ENCODE measurements at places on chromosomes 4 and X.
A peak's percentile ranks its signal among the peaks of the same experiment; 100 is the strongest.

DNA sequence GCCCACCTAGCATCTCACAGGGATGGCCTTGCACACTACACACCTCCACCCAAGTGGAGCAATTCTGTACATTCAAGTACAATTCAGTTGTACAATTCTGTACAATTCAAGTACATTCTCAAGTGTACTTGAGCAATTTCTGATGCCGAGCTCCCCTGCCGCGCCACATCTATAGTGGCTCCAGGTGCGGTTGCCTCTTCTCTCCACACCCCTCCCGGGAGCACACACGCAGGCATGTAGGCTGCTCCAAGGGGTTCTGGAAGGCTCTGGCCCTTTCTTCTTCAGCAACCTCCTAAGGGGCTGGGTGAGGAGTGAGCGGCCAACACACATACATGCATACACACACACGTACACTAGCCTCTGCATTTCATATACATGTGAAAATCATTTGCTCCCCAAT lies 18.9 kb upstream of the DUSP9 start:
- no peak for DNase-seq

- DNase-seq, result no peak
Observed at GRCh38 chr4:155795991-155796390, 37.2 kb downstream of the GUCY1B1 start.

- no peak for DNase-seq
Observed at GRCh38 chrX:18886005-18886343, 97.9 kb downstream of the PHKA2 start.

DNA sequence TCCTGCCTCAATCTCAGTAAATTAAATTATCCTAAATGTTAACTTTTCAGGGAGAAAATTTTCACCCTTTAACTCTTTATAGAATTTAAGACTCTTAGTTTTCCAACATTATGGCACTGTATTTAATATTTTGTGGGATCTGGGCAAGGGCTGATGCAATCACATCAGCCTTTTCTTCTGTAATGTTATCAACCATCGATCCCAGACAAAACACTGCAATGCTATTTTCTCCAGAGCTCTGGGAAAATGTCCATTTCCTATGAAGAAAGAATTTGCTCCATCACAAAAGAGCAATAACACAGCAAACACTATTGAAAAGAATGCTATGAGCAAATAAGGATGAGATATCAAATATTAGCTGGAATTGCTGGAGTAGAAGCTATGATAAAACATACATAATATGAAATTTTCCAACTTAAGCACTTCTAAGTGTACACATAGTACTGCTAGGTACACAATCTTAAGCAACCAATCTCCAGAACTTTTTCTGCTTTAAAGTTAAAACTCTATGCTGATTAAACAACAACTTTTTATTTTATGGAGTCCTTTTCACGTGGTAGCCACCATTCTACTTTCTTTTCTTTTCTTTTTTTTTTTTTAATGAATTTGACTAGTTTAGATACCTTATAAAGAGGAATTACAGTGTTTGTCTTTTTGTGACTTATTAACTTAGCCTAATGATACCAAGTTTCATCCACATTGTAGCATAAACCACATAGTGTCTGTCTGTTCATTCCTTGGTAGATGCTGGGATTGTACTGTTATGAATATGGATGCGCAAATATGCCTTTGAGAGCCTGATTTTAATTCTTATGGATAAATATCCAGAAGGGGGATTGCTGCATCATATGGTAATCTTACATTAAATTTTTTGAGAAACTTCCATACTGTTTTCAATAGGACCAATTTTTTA lies 43.6 kb downstream of the UGT2A3 start:
- DNase-seq, result no peak

DNA sequence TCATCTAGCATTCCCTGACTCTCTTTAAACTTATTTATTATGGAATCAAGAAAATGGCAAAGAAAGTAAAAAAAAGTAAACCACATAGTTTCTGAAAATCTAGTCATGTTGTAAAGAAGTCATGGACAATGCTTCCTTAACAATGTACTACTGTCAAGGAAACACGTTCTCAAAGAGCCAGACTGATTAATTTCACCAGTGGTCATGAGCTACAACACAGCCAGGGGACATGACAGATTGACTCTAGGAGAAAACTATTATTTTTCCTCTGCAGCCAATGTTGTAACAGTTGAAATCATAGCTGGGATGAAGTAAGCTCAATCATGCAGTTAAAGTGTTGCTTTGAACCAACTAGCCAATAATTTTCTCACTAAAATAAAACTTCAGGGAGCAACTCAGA lies 109.2 kb downstream of the MAPK10 start:
- DNase-seq, result no peak

DNA sequence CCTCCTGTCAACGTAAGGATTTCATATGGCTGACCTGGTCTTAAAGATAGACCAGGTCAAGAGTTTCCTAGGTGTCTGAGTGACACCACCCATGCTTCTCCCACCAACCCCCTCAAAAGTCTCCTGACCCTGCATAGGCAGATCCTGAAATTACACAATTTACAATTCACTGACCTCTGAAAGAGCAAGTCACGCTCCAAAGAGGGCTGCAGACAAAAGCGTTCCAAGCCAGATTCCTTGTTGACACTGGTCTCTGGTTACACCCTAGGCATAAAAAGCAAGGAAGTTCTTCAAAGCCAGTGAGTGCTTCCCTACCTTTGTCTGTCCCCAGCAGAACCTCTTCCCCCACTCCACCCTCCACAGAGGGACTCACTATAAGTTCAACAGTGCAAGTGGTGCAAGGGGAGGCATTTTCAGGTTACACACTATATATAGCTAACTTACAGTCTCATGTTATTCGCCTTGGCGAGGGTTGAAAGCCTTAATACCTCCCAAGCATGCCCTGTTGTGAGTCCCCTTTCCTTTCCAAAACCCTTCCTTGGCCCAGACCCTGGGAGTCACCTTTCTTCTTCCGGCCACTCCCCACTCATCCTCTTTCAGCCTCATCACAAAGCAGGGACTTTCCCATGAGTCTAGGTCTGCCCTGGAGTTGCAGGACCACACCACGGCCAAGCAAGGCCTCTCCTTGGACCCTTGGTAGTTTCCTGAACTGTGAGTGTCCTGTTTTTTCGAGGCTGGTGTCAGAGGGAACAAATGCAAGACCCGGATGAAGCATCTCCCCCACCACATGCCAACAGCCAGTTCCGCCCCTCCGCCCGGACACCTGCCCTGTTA lies 58.0 kb upstream of the KLF3 start:
- no peak for DNase-seq

DNA sequence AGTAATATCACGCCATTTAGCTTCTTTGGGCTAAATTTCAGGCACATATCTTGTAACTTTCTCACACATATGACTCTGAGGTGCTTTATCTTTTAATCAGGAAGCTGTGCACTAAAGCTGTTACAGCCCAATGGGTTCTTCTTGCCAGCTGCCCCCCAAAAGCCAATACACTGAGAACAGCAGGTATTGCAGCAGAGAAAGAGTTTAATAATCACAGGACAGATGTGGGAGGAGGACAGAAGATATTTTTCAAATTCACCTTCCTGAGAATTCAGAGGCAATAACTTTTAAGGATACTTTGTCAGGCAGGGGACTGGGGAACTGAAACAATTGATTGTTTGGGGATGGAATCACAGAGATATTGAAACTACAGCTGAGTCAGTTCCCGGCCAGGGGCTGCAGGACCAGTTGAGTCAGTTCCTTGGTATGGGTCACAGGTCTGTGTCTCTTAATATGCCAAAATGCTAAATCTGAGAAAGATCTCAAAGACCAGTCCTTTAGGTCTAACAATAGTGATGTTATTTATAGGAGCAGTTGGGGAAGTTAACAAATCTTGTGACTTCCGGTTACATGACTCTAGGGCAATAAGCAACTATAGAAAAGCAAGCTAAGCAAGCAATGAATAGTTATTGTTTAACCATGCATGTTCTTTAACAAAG lies 28.1 kb downstream of the DDIT4L start:
- no peak for DNase-seq

DNA sequence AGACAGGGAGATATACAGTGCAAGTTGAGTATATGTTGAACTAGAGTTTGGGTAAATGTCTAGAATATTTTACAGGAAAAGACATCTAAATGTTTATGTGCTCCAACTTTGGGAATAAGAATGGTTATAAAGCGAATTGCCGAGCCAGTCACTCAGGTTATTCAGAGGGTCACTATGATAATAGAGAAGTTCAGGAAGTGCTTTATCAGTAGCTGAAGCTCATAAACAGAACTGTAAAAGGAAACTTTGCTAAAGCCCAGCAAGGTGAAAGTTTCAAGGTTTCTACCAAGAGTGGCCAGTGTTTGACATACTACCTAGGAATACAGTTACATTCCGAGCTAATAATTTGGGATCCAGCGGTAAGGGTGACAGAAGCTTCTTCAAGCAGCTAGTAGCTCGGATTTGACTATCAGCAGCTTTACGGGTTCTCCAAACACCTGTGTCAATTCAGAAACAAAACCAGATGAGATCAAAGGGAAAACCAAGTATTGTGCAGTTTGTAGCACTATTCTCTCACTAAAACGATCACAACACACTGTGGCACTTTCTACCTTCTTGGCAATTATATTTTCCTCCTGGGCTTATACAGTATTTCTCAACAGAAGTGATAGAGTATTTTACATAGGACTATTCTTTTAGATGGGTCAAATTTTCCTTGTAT lies 17.2 kb upstream of the BCLAF3 start:
- DNase-seq, result no peak

DNA sequence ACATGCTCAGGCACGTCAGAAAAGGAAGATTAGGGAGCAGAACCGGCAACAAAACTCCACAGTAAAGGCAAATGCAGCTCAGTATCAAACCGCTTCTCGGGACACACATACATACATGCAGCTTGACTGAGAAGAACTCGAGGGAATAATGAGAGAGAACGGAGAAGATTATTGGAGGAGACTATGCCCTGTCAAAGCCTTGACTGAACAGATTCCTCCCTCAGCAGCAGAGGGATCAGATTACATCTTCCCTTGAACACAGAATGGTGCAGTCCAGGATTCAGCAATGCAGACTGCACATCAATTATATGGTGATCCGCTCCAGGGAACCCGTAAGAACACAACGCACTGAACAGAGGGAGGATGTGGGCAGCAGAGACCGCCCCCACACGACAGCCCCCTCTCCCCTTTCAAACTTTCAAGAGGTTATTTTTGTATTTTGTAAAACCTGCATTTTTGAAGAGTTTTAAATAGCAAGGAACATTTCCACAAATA lies 183.2 kb downstream of the FBXW7 start:
- DNase-seq, result no peak

GRCh38 chr4:23369331-23369730 lies 520.5 kb downstream of the PPARGC1A start:
- no peak for DNase-seq

DNA sequence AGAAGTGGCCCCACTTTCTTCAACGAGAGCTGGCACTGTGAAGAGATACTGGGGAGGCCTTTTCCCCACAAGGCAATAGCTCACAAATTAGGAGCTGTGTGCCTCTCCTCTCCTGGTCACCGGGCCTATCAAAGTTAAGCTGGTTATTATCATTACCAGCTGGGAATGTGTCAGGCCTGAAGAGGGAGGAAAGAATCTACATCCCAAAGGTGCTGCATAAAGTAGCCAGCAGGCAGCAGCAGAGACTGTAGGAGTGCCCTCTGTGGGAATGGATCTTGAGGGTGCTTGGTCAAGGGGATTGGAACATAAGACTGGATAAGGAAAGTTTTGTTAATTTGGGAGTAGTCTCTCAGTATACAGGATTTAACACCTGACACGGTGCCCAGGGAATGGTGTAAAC lies 9.1 kb upstream of the TMPRSS11D start:
- no peak for DNase-seq

DNA sequence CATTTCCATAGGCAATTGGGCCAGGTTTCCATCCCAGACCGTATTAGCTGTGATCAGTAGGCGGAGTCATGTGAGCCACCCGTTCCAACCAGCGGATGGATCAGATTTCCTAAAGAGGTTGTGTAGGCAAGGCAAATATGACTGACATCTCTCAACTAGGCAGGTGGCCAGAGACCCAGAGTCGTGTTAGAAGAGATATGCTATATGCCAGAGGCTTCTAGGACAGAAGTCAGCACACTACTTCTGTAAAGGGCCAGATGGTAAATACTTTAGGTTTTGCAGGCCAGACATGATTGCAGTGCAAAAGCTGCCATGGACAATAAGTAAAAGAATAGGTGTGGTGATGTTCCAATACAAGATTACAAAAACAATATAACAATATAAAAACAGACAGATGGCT lies 788.4 kb downstream of the RPA4 start:
- no peak for DNase-seq

GRCh38 chr4:41232856-41233255 lies 18.5 kb upstream of the APBB2 start:
- DNase-seq, result no peak

DNA sequence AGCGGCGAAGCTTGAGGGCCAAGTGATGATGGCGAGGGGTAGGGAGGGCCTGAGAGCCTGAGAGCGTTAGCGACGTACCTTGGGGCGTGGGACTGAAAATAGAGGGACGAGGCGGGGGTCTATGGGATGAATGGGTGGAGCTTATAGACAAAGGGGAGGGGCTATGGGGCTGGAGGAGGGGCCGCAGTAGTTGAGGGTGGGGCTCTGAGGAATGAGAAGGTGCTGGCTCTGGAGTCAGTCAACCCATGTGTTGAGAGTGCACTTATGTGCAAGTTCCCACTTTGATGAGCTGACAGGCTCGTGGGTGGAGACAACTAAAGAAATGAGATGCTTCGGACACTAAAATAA lies 488 bp downstream of the TBC1D25 start:
- peak; percentile 44 for DNase-seq

DNA sequence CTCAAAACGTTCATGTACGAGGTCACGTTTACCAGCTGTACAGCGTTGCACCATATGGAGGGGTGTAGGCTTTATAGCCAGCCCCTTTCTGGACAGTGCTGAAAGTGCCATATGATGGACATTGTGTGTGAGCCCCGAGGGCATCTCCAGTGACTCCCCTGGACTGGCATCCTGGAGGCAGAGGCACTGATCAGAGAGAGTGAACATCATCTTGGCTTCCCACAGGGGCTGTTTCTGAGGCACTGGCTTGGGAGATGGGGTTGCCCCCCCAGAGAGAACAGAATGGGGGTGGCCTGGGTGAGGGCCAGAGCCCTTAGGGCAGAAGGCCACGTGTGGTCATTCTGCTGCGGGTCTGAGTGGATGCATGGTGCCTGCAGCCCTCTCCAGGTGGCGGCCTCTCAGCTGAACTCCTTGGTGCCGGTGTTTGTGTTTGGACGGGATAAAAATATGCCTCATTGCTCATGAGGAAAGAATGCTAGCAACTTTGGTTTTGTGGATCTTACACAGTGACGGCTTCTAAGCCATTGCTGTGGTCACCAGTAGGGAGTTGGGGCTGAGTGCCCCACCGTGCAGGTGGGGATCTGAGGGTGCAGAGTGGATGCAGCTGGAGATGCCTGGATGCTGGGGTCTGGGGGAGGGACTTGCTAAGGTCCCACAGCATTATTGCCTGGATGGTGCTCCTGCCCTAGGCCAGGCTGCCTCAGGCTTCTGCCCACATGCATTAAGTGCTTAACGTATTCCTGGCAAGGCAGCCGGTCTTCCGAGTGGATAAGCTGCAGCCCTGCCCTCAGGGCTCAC lies 3.4 kb downstream of the WFS1 start:
- no peak for DNase-seq

GRCh38 chr4:6342530-6343293 lies 73.1 kb downstream of the WFS1 start:
- no peak for DNase-seq
